ENCODE measurements at places on chromosomes 6 and 20.

DNA sequence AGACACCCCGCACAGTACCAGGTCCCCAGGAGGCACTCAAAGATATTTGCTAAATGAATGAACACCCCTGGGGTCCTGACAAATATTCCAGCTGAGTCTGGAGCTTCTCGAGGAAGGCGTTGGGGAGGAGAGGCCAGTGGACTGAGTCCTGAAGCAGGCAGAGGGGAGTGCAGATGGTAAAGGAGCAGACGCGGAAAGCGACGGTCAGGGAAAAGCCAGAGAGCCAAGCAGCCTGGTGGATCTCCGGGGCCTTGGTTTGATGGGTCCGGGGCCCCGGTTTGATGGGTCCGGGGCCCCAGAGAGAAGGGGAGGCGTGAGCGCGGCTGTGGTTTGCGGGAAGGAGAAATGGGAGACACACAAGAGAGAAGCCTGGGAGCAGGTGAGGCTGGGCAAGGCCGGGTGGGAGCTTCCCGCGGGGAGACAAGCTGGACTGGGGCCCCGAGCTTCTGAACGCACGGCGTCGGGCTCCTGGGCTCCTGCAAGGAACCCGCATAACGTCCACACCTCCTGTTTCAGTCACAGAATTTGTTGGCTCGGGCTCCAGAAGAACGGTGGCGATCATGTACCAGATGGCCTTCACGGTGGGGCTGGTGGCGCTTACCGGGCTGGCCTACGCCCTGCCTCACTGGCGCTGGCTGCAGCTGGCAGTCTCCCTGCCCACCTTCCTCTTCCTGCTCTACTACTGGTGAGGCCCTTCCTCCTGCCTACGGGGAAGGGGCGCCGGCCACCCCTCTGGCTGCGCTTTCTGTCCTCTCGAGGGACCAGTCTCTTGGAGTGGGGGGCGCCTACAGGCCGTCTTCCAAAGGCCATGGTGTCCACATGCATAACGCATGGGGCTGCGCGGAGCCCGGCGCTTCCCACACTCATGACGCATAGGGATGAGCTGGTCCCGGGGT lies 12.1 kb downstream of the SLC22A1 start:
- DNase-seq = no peak

GRCh38 chr6:147805155-147805554 lies 296.7 kb downstream of the SAMD5 start:
- no peak for DNase-seq

- no peak for DNase-seq
These were observed 214.7 kb upstream of the TSHZ2 start for GRCh38 chr20:52757411-52757810.

DNA sequence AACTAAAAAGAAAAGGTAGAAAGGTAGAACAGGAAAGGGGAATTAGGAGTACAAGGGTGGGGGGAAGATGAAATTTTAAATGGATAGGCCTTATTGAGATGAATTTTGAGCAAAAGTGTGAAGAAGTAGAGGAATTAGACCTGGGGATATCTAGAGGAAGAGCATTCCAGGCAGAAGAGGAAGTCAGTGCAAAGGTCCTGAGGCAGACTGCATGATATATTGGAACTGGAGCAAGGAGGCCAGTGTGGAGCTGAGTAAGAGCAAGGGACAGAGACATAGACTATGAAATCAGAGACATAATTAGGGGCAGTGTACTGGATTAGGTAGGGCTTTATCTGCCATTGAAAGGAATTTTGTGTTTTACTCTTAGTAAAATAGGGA lies 40.4 kb downstream of the MAPK14 start:
- no peak for DNase-seq

DNA sequence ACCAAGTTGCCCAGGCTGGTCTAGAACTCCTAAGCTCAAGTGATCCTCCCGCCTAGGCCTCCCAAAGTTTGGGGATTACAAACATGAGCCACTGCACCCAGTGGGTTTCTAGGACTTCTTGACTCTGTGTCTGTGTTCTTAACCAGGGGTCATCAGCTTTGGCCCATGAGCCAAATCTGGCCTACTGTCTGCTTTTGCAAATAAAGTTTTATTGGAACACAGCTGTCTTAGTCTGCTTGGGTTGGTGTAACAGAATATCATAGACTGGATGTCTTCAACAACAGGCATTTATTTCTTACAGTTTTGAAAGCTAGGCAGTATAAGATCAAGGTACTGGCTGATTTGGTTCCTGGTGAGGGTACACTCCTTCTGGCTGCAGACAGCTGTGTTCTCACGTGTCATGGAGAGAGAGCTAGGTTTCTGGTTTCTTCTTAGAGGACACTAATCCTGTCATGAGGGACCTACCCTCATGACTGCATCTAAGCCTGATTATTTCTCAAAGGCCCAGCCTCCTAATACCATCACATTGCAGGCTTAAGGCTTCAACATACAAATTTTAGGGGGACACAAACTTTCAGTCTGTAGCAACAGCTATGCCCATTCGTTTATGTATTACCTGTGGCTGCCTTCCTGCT lies 23.3 kb downstream of the ARFGEF2 start:
- no peak for DNase-seq

DNA sequence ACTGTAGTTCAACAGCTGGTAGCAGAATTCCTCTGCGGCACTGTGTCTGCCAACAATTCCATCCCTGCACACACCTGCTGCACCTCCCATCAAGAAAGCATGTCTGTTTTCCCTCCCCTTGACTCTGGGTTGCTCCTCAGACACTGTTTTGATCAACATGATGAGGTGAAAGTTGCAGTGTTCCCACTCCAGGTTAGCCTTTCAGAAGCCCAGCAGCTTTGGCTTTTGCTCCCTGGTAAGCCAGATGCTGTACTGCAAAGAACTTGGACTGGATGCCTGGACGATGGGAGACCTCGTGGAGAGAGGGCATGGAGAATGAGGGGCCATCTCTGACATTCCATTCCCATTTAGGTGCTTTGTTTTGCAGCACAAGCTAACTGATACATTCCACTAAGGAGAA lies 79.1 kb upstream of the MAFB start:
- DNase-seq = no peak

- no peak for DNase-seq
These were observed 149.5 kb downstream of the ANKRD60 start for GRCh38 chr20:58078741-58079522.

Measured in activated CD8-positive, alpha-beta memory T cell treated with anti-CD3 and anti-CD28 coated beads for 1 hour (primary cell).